ENCODE measurements at places on chromosomes 1 and 21.

- no peak for DNase-seq
These were observed 33.1 kb downstream of the ZNF684 start for GRCh38 chr1:40564506-40564905.

GRCh38 chr1:170030212-170030611 lies 44.3 kb downstream of the KIFAP3 start:
- DNase-seq: no peak

- DNase-seq: no peak
These were observed 23.7 kb upstream of the KCNE2 start for GRCh38 chr21:34340061-34340460.

DNA sequence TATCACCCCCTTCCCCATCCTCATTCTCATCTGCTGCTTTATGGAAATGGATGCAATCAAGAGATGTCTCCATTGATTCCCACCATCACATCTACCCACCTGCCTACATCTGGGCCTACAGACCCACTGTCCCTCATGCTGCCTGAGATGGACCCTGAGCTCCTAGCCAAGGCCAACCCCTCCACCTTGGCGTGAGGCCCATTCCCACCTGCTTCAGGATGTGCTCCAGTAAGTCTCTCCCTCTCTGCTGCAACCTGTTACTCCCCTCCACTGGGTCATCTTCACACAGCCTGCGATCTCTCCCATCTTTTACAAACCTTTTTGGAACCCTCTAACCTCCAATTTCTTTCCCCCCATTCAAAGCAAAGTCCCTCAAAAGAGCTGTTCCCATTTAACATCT lies 4.5 kb upstream of the GALE start:
- DNase-seq: no peak

DNA sequence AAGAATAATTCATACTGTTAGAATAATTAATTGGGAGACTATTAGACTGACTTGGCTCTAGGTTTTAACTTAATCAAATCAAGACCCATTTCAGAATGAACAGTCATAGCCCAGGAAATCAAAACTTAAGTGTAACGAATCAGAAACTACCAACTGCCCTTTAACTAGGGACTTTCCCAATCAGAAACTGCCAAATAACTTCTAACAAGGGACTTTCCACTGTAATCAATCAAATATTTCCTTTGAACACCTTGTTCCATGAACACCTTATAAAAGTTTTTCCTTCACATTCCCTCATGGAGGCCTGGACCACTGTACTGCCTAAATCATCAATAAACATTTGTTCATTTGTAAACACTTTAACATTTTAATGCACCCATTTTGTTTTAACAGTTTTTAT lies 1054.7 kb upstream of the TMPRSS15 start:
- DNase-seq: no peak

DNA sequence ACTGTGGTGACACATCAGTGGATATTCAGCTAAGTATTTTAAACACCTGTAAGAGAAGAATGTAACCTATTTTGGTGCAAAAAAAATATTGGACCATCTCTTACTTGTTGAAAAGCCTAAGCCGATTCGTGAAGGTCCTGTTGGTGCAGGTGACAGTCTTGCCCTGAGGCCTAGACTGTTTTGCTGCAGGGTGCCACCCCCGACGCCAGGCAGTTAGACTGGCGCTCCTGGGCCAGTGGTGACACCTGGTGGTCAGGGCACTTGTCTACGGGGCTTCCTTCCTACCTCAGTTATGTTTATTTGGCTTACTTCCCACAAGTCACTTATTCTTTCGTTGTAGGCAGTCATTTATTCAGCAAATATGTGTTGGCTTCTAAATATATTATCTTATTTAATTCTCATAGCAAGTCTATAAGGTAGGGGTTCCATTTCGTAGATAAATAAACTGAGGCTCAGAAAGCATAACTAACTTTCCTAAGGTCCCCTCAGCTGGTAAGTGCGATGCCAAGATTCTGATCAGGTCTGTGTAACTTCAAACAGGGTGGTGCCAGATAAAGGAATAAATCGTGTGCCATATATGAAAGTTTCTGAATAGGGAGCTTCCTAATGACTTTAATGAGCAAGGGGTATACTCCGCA lies 1.9 kb downstream of the EEIG2 start:
- peak; percentile 64 for DNase-seq

GRCh38 chr1:150121236-150121862 lies 28.4 kb upstream of the PLEKHO1 start:
- DNase-seq: no peak

DNA sequence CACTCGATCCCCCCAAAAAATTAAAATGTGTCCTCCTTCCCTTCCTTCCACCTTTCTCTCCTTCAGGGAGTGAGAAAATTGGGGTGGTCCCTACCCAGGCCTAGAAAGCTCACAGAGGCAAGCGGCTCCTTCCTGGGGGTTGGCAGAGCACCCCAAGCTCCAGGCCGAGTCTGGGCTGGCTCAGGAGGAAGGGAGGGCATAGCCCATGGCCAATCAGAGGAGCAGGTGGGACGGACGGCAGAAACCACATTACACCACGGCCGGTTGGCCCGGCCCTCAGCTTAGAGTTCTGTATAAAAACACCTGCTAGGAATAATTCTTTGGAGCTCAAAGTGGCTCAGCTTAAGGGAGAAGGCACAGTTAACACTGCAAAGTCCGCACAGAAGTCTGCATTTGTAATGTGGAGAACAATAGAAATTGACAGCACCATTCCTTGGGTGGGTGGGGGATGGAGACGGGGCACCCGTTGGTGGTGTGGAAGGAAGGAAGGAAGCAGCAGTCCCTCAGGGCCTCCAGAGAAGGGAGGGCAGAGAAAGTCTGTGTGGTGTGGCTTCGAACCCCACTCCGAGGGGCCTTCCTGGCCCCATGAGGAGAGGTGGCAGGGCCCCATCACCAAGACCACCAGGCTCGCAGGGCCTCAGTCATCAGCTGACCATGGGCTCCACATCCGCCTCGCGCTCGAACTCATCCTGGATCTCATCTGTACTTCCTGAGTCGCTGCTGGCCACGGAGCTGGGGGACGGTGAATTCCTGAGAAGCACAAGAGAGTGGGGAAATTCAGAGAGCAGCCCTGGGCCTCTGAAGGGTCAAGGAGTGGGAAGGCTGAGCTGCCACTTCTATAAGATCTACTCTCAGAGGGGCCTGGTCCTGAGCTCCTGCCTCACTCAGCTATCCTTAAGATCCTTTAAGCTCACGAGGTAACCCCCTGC lies 5.8 kb upstream of the ALDH4A1 start:
- no peak for DNase-seq

DNA sequence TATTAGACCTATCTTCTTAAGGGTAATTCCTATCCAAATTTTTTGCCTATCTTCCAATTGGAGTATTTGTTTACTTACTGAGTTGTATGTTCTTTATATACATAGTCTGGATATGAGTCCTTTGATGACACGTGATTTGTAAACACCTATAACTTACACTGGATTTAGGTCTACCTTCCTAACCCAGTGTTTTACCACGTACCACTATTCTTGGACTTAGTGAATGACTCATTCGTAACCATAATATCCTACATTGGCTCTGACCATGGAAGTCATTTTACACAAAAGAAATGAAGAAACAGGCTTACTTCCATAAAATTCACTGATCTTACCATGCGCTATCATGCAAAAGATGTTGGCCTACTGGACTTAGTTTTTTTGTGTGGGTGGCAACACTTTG lies 23.9 kb upstream of the ZZZ3 start:
- no peak for DNase-seq

DNA sequence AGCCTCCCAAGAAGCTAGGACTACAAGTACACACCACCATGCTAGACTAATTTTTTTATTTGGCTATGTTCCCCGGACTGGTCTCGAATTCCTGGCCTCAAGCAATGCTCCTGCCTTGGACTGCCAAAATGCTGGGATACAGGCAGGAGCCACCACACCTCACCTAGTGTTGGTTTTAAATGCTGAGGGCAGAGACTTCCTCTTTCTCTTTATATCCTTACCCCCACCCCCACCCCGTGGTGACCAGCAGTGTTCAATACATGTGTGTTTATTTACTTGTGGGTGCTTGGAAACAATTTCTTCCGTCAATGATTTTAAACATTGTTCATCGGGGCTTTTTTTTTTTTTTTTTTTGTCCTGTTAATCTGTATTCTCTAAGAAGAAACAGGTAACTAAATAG lies 158.9 kb downstream of the ZBTB18 start:
- DNase-seq: no peak

- DNase-seq: no peak
These were observed 5.6 kb downstream of the CHRNB2 start for GRCh38 chr1:154573168-154573510.

DNA sequence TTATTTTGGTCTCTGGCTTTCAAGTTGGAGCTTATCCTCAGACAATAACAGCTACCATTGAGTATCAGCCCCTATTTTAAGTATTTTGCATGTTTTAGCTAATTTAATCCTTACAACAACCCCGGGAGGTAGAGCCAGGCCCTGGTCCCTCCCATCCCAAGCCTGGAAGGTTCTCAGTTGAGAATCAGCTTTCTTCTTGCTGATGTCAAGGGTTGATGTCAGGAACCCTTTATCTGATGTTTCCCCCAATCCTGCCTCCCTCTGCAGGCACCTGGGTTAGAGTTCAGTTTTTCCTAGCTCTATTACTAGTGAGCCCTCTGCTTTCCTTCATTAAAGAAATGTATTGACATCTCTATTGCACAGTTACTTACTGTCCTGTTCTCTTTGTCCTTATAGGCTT lies 3.6 kb upstream of the SVBP start:
- no peak for DNase-seq

DNA sequence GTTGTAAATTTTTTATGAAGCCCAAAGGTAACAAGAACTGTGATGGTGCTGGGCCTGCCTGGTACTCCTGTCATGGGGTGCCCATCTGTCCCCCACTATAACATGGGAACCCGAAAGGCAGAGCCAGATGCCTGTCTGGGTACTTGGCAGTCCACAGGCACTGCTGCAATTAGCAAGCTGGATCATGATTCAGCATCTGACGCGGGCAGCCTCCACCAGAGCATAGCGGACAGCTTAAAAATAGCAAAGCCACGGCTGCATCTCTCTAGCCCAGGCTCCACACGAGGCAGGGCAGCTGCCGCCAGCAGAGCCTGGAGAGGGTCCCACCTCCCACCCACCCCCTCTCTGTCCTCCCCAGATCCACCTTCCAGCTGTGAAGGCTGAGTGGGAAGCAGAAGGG lies 22.9 kb downstream of the SUSD4 start:
- no peak for DNase-seq

- DNase-seq: no peak
These were observed 86.4 kb downstream of the DDAH1 start for GRCh38 chr1:85378534-85378933.

Measured in activated CD4-positive, CD25-positive, alpha-beta regulatory T cell (primary cell).